ENCODE measurements at places on chromosomes 5 and 9. TPM values are rescaled to one million over a fixed set of nuclear protein-coding genes. Genes with fewer than 3 reads are reported as not detected.

The ANKRD55 gene
- total RNA-seq = not detected

The DAB2IP gene
- total RNA-seq = 47.0 TPM

The CDC14B gene
- total RNA-seq = 18.4 TPM

The FRMD3 gene
- total RNA-seq = 77.5 TPM

The DAB2 gene
- total RNA-seq = 17.5 TPM

The GRIA1 gene
- 0.12 TPM for total RNA-seq

The SELENOP gene
- 213 TPM for total RNA-seq

The NR2F1 gene
- 35.3 TPM for total RNA-seq

The F2RL2 gene
- total RNA-seq = 0.44 TPM

The CYSRT1 gene
- 0.35 TPM for total RNA-seq

The C9orf153 gene
- not detected for total RNA-seq

The FCN2 gene
- not detected for total RNA-seq

The REXO4 gene
- 13.4 TPM for total RNA-seq

The MARCOL gene
- not detected for total RNA-seq

The SOHLH1 gene
- not detected for total RNA-seq

The CAMK2A gene
- 18.2 TPM for total RNA-seq

The C7 gene
- total RNA-seq = 687 TPM

The CCDC69 gene
- total RNA-seq = 185 TPM

The SNCAIP gene
- 9.5 TPM for total RNA-seq

The WNT8A gene
- total RNA-seq = not detected
